ENCODE measurements at places on chromosomes 16 and 17.

GRCh38 chr17:56499799-56500388 is 93.6 kb upstream of the NOG start:
- no peak for DNase-seq

DNA sequence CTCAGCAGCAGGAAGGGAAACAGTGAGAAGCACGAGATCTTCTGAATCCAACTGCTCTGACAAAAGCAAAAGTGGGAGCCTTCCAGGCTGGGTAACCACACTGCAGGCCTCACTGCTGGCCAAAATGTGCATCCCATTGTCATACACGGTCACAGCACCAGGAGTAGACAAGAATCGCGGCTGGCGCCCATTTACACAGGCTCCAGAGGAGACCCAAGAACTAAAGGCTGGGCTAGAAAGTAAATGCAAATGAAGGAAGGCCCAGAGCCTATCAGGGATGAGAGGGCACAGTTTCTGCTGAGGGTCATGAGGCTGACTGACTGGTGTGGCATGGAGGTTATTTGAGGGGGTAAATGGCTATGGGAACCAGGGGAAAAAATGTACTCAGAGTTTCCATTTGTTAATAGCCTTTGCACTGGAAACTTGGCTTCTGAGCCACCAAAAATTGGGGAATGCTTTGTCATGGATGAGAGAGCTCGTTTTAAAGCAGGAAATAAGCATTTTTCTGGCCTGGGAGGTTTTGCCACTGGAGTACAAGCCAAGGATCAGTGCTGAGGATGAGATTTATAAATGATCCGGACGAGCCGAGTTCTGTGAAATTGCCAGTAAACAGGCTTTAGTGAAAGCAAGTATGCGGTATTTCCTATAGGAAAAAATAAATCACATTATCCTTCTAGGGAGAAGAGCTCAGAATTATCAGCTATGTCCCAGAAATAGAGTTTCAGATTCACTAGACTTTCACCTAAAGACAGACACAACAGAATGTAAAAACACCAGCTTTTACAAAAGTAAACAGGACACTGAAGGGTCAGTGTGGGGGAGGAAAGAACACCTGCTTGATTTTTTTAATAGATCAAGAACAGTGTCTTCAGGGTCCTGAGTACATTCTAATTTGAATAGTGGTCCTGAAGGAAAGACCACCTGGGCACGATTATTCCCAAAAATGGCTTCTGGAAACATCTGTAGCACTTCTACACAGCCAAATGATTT is 66.9 kb upstream of the GSG1L start:
- no peak for DNase-seq

- no peak for DNase-seq
Observed at GRCh38 chr16:22388101-22388644, 13.8 kb upstream of the CDR2 start.

GRCh38 chr16:82156761-82157533 is 13.1 kb downstream of the MPHOSPH6 start:
- no peak for DNase-seq

DNA sequence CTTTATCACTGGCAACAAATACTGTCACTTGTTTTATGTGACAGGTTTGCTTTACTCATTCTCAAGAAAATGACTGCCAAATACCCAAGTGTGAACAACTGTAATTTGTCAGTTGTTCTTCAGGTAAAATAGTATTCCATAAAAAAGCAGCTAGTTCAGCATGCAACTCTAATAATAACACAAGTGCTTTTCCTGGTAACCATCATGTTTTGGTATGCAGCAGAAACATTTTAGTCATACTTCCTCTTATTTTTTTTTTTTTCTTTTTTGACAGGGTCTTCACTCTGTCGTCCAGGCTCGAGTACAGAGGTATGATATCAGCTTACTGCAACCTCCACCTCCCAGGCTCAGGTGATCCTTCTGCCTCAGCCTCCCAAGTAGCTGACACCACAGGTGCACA is 4.6 kb downstream of the TERF2 start:
- DNase-seq, result no peak

- no peak for DNase-seq
Observed at GRCh38 chr16:74035816-74036215, 260.8 kb upstream of the PSMD7 start.

DNA sequence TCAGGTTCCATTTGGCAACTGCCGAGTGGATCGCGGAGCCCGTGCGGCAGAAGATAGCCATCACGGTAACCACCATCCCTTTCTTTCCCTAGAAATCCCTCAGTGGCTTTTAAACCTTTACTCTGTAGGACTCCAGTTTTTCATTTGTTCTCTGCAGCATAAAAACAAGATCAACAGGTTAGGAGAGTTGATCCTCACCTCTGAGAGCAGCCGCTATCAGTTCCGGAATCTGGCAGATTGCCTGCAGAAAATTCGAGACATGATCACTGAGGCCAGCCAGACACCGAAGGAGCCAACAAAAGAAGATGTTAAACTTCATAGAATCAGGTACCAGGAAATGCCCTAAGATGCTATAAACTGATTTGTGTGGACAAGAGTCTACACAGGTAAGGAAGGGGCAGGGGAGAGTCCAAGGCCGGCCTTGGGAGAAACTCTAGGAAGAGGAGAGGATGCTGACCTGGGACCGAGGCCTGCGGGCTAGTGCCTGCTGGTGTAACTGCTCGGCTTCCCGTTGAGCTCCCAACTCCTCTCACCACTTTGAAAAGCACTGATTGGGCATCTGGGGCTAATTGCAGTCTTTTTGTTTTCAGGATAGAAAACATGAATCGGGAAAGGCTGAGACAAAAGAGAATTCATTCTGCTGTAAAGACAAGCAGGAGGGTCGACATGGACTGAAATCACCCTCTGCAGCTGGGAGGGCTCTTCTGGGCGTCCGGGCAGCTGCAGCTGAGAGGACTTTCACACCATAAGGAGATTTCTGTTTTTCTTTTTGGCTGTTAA is 8.1 kb downstream of the MRPL58 start:
- no peak for DNase-seq

DNA sequence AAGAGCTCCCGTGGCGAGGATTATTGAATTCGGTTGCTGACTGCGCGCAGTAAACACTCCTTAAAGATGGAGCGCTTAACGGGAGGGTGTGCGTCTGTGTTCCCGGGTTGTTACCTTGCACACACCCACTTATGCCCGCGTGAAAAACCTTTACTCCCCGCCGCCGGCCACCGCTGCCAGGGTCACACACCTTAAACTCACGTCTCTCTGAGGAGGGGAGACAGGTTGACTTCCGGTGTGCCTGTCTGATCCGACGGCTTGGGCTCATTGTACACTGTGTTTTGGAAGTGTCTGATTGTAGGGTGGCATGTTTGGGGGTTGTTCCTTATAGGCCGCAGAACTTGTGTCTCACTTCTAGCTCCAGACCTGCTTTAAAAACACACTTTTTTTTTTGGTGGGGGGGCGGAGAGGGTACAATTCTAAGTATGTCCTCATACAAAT is 66.8 kb downstream of the KPNA2 start:
- no peak for DNase-seq

- DNase-seq, result no peak
Observed at GRCh38 chr16:89696670-89697128, 4.8 kb downstream of the SPATA2L start.

DNA sequence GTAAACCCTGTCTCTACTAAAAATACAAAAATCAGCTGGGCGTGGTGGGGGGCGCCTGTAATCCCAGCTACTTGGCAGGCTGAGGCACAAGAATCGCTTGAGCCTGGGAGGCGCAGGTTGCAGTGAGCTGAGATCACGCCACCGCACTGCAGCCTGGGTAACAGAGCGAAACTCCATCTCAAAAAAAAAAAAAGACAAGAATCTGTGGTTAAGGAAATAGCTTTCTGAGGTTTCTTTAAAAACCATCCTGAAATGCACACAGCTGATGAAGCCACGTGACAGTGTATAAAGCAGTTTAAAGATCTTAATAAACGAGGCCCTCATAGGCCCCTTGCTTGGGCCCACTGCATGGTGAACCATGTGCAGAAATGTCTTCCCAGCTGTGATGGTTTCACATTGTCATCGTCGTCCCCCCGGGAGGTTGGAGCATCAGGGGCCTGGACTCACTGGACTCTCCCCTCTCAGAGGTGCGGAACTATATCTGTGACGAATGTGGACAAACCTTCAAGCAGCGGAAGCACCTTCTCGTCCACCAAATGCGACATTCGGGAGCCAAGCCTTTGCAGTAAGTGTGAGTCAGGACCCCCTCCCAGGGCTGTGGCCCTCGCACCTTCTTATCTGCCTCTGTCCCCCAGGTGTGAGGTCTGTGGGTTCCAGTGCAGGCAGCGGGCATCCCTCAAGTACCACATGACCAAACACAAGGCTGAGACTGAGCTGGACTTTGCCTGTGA is 16.2 kb downstream of the ZNF276 start:
- DNase-seq, result no peak

- no peak for DNase-seq
Observed at GRCh38 chr17:7887038-7887481, 1.5 kb upstream of the CHD3 start.

DNA sequence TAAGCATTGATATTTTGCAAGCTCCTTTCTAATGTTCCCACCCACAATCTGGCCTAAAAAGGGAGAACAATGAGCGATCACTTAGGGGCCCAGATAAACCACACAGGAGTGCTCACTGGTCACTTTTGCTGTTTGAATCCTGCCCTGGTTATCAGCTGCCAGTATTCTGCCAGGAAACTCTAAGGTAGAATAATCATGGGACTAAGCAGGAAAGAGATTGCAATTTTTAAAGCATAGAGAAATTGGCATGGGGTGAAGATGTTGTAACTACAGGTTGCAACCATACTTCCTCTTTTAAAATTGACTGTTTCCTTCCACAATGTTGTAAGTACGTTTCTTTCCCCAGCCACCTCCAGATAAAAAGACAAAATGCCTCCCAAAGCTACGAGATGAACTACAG is 251.2 kb upstream of the CDH11 start:
- no peak for DNase-seq

DNA sequence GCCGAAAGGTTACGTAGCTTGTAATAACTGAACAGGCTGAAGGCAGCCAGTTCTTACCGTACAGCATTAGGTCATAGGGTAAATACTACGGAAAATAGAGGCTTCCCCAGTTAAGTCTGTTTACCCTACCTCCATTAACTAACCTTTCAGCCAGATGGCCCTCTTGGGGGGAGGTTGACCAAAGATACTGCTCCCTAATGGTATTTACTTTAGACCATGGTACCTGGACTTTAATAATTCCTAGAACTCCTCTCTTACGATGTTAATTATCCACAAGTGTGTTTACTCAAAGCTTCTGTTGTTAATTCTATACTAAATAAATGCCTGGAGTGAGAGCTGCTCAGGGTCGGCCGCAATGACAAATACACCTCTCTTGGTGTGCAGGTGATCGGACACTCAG is 9.8 kb upstream of the ADAT1 start:
- no peak for DNase-seq

DNA sequence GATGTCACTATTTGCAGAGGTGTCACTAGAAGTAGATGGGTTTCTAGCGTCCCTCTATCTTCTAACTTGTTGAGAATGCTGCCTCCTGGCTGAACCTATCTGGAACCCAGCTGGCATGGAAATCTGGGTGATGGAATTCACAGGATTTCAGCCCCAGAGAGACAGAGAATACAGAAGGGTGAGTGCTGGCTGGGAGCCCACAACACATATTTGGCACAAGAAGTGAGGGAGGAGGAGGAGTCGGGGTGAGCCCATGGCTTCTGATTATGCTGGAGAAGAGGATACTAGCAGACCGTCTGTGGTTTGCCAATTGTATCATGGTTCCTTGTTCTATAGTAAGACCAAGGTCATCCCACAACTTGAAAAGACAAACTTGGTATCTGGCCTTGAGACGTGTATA is 557.8 kb upstream of the SALL1 start:
- DNase-seq, result no peak

GRCh38 chr17:11935734-11936406 is 61.4 kb downstream of the ZNF18 start:
- DNase-seq, result peak; percentile 14

GRCh38 chr17:50394711-50395110 is 2.6 kb downstream of the LRRC59 start:
- no peak for DNase-seq

DNA sequence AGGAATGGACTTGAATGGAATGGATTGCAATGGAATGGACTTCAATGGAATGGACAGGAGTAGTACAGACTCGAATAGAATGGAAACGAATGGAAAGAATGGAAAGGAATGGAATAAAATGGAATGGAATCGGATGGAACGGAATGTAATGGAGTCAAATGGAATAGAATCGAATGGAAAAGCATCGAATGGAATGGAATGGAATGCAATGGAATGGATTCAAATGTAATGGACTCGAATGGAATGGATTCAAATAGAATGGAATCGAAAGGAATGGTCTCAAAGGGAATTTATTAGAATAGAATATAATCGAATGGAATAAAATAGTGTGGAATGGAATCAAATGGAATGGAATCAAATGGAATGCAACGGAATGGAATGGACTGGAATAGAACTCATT is 484.9 kb upstream of the WSB1 start:
- DNase-seq, result no peak

DNA sequence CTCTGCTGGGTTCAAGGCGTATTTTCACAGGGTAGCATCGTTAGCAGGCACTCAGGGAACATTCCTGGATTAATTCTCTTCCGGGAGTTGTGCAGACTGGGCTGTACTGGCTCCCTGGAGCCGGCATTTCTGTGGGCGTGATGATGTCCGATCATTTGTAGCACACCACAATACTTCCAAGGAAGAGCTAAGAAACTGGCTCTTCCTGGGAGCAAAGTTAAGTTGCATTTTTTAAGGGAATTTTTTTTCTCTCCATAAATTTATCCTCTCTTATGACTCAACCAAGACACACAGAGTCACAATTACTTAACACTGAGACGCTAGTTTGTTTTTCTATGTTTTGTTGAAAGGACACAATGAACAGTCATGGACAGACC is 211.6 kb upstream of the FOXF1 start:
- no peak for DNase-seq

DNA sequence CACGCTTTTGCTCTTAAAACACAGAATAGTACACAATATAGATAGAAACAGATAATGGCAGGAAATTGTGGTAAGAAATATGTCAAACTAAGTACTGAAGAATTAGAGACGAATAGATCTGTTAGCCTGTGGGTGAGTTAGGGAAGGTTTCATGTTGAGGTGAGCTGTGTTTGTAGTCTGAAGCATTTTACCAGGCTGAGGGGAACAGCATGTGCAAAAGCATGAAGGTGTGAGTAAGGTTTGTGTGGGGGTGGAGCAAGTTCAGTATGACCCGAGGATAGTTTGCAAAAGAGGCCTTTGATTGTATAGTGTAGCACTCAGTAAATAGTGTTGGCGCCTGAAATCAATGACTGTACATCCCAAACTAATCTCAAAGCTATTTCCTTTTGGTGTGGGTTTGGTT is 13.8 kb downstream of the IGSF6 start:
- DNase-seq, result no peak

- DNase-seq, result no peak
Observed at GRCh38 chr17:73713136-73713535, 68.9 kb upstream of the SDK2 start.

- DNase-seq, result no peak
Observed at GRCh38 chr17:33091271-33091670, 99.6 kb downstream of the SPACA3 start.

GRCh38 chr17:74119965-74120364 is 83.5 kb upstream of the RPL38 start:
- DNase-seq, result no peak
